ENCODE measurements at places on chromosomes 7 and 10. TPM values are rescaled to one million over a fixed set of nuclear protein-coding genes. Genes with fewer than 3 reads are reported as not detected.

Gene PRKG1
- 26.3 TPM for total RNA-seq

Gene DRGX
- total RNA-seq, result not detected

Gene CALHM2
- 19.7 TPM for total RNA-seq

Gene NYAP1
- 1.2 TPM for total RNA-seq

Gene TAS2R41
- not detected for total RNA-seq

Gene CPA4
- 8.2 TPM for total RNA-seq

Gene ITGB8
- 3.7 TPM for total RNA-seq

Gene CTBP2
- total RNA-seq, result 84.7 TPM

Gene MEIG1
- not detected for total RNA-seq

Gene KLF14
- total RNA-seq, result under 0.01 TPM

Gene EPHA1
- total RNA-seq, result 0.33 TPM

Gene TMEM213
- not detected for total RNA-seq

Gene CNTNAP2
- under 0.01 TPM for total RNA-seq

Gene TMEM184A
- 0.11 TPM for total RNA-seq

Gene LRIT1
- total RNA-seq, result not detected

Gene NAT16
- total RNA-seq, result under 0.01 TPM

Gene C10orf71
- not detected for total RNA-seq

Gene NEUROG3
- not detected for total RNA-seq

Gene APBB1IP
- 0.37 TPM for total RNA-seq

Gene OR9A2
- not detected for total RNA-seq

Gene TRIL
- 0.25 TPM for total RNA-seq

Gene WEE2
- not detected for total RNA-seq

Gene SPDYE2
- total RNA-seq, result not detected

Gene C10orf53
- under 0.01 TPM for total RNA-seq

Gene ASZ1
- not detected for total RNA-seq

Gene TSPAN14
- 21.6 TPM for total RNA-seq

Gene ASAH2
- 0.77 TPM for total RNA-seq

Gene TRPV6
- not detected for total RNA-seq

Gene RNF148
- total RNA-seq, result 0.66 TPM

Gene CLEC2L
- not detected for total RNA-seq
